ENCODE measurements at places on chromosomes 7 and 10.
A peak's percentile ranks its signal among the peaks of the same experiment; 100 is the strongest.

GRCh38 chr10:101319241-101319915, 34.6 kb upstream of the BTRC start:
- no peak for DNase-seq

GRCh38 chr10:78744491-78745090, 324.2 kb upstream of the ZMIZ1 start:
- DNase-seq, result peak; percentile 34

- no peak for DNase-seq
Measured at GRCh38 chr7:27553273-27553672, 109.4 kb downstream of the HIBADH start.

DNA sequence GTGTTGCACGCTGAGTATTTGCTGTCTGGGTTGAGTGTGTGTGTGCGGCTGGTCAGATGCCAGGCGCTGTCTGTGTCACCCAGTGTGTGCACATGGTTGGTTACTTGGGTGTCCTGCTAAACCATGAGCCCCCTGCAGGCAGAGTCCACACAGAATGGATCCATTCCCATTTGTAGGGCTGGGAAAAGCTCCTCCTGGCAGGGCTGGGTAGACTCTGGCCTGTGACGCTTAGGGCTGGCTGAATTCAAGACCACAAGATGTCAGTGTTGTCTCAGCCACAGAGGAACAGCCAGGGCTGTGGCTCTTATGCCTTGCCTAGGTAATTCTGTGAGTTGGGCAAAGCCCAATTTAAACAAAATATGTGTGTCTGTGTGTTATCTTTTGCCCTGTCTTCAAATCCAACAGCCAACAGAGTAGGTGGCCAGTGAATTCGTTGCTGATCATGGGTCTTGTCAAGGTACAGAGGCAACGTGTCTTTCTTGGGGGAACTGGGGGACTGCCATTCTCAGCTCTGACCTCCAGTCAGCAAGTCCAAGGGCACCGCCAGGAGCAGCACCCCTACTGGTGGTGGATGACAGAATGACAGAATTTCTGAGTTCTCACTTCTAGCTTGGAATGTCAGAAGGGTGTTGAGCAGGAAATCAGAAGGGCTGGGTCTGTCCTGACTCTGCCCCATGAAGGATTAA, 285.1 kb downstream of the CCSER2 start:
- peak; percentile 73 for DNase-seq

- DNase-seq, result no peak
Measured at GRCh38 chr10:8417631-8418030, 363.1 kb downstream of the GATA3 start.

DNA sequence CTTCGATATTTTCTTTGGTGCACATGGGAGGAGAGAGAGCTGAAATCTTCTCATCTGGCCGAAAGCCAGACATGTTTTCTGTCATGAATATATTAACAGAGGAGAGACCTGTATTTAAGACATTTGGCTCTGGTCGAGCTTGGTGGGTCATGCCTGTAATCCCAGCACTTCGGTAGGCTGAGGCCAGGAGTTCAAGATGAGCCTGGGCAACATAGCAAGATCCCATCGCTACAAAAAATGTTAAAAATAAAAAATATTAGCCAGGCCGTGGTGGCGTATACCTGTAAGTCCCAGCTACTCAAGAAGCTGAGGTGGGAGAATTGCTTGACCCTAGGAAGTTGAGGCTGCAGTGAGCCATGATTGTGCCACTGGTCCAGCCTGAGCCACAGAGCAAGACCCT, 21.9 kb upstream of the GATA3 start:
- DNase-seq, result no peak

DNA sequence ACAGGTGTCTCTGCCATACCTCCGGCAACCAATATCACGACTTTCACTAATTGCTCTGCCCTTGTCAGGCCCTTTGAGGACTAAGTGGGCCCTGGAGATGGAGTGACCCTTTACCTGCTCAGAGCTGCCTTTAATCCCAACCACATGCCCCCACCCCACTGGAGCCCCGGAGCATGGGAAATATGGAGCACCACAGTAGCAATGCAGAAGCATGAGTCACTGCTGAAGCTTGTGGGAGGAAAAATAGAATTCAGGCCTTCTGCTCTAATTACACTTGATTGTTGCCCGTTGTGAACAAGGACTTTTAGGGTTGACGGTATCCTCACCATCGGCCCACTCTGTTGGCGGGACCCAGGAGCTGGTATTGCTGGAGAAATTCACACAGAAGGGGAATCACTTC, 52.5 kb upstream of the FRMD4A start:
- peak; percentile 31 for DNase-seq

GRCh38 chr10:111131168-111131799, 54.5 kb downstream of the ADRA2A start:
- no peak for DNase-seq

DNA sequence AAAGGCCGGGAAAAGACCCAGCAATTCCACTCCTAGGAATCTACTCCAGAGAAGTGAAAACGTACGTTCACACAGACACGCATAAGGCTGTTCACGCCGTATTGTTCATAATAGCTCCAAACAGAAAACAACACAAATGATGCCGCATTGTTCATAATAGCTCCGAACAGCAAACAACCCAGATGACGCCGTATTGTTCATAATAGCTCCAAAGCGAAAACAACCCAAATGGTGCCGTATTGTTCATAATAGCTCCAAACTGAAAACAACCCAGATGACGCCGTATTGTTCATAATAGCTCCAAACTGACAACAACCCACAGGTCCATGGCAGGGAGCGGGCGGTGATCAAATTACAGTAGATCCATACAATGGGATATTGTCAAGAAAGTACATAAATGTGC, 85.2 kb upstream of the DNAAF5 start:
- DNase-seq, result peak; percentile 92

- no peak for DNase-seq
Measured at GRCh38 chr10:2791774-2792443, 275.4 kb upstream of the PFKP start.

DNA sequence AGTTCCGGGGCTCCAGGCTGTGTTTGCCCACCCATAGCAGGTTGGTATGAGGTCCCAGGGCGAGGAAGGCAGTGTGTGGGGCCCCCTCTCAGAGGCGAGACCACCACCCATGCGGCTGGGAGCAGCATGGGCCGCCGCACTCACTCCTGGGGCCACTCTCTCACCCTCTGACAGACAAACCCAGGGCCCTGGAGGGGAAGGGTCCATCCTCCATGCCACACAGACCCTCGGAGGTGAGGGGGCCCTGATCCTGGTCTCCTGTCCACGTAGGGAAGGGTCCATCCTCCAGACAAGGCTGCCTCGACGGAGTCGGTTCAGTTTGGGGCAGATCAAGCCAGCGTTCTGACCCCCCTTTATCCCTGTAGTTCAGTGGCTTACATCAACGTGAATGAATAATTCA, 230.8 kb downstream of the ELFN1 start:
- no peak for DNase-seq

DNA sequence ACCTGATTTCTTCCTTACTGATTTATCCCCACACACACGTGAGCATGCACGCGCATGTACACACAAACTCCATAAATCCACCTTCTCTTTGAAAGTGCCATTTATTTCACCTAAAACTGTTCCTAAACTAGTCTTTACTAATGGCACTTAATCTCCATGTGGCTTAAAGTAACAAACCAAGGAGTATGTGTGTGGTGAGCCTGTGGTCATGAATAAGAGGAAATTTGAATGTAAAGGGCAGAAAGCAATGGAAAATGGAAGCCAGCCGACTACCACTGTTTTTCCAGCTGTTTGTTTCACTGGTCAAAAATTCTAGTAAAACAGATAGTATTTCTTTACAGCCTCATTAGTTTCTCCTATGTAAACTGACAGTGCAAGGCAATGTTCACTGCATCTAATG, 23.8 kb downstream of the SEMA3C start:
- DNase-seq, result no peak

DNA sequence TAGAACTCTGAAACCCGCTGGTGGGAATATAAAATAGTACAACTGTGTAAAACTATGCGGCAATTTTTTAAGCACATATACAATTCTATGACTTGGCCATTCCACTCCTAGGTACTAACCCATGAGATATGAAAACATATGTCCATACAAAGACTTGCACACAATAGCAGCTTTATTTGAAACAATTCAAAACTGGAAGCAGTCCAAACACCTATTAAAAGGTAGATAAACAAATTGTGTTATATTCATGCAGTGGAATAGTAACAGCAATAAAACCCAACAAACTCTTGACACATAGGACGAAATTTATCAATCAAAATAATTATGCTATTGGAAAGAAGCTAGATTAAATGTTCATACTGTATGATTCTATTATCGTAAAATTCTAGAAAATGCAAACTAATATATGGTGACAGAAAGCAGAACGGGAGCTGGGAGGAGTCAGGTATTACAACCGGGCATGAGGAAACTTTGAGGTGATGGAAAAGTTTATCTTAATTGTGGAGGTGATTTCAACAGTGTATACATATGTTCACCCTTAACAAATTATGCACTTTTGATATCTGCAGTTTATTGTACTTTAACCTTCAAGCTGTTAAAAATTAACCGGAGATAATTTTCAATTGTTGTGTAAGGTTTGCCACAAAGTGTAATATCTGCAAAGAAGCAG, 803 bp upstream of the STK31 start:
- no peak for DNase-seq

DNA sequence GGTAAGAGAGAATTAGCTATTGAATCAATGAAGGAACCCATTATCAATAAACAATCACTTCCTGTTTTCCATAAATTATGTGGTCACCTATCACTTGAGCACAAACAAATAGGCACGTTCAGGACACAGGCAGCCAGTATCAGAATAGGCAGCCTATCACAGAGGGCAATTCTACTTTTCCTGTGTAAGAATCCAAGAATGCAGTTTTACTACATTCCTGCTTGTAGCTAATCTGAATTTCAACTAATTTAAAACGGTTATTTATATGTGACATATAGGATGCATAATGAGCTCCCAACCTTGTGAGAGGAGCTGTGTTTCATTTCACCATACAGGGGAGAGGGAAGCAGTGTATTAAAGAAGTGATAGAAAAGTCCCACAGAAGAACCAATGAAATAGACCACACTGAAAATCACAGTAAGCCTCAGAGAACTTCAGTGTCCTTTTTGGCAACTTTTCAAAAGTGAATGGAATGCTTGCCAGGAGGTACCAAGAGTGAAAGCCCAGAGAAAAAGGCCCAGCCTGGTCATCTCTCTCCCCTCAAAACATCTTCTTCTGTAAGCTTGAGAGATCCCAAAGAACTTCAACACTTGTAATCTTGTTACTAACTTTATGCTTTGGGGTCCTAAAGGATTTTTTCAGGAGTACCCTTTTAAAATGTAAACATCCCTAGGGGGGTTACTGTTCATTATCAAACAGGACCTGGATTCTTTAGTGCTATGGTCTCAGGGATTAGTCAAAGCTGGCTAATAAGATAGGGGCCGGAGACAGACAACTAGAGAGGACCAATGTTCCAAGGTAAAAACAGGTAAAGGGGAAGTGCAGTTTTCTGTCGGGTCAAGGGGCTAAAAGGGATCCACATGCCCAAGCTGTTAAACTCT, 1.3 kb downstream of the IMMP2L start:
- peak; percentile 14 for DNase-seq

Measured in SW480 (cell line).